ENCODE measurements at places on chromosomes 11 and 22.

- DNase-seq, result no peak
These were observed 21.0 kb downstream of the PHLDB1 start for GRCh38 chr11:118628432-118628831.

DNA sequence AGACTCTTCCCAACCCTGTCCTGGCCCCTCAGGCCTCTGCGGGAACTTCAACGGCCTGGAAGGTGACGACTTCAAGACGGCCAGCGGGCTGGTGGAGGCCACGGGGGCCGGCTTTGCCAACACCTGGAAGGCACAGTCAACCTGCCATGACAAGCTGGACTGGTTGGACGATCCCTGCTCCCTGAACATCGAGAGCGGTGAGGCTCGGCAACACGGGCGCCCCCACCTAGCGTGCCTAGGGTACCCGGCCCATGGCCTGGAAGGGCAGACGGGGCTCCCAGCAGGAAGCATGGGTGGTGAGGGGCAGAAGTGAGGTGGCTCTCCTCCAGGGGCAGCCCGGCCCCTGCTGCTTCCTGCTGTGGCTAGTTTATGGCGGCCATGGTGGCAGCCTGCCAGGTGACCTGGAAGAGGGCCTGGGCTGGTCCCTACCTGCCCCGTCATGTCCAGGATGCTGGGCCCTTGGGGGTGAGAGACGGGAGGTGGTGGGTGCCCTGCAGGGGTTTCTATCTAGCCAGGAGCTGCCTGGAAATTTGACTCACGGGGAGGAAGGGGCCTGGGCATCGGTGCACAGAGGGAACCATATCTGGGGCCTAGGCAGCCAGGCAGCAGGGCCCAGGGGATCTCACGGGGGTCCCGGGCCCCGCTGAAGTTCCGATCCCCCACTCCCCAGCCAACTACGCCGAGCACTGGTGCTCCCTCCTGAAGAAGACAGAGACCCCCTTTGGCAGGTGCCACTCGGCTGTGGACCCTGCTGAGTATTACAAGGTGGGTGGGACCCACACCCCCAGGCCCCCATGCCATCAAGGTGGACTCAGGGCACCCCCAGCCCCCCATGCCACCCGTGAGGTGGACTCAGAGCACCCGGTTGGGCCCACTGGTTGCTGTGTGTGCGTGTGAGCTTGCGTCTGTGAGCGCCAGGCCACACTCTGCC lies 9.2 kb downstream of the MUC2 start:
- DNase-seq, result no peak

DNA sequence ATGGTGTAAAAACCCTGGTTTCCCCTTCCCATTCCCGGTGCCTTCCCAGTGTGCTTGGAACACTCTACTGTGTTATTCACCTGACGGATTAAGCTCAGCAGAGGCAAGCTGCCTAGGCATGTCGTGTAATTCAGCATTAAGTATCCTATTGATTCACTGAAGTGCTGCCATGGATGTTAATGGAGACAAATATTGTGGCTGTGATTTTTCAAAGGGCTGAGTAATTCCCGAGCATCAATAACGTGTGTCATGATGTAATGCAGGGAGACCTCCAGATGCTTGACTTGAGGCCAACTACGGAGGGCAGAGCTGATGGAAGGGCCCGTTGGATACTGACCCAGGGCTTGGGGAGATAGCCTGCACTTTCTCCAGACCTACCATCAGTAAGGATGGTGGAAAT lies 269.0 kb downstream of the ST3GAL4 start:
- DNase-seq, result no peak

GRCh38 chr11:77052518-77052917 lies 14.3 kb upstream of the CAPN5 start:
- no peak for DNase-seq

- no peak for DNase-seq
These were observed 728.3 kb downstream of the METTL15 start for GRCh38 chr11:28836285-28837081.

GRCh38 chr11:74605403-74605802 lies 13.0 kb downstream of the POLD3 start:
- no peak for DNase-seq

- DNase-seq, result no peak
These were observed 8.9 kb downstream of the YWHAH start for GRCh38 chr22:31953261-31953660.

DNA sequence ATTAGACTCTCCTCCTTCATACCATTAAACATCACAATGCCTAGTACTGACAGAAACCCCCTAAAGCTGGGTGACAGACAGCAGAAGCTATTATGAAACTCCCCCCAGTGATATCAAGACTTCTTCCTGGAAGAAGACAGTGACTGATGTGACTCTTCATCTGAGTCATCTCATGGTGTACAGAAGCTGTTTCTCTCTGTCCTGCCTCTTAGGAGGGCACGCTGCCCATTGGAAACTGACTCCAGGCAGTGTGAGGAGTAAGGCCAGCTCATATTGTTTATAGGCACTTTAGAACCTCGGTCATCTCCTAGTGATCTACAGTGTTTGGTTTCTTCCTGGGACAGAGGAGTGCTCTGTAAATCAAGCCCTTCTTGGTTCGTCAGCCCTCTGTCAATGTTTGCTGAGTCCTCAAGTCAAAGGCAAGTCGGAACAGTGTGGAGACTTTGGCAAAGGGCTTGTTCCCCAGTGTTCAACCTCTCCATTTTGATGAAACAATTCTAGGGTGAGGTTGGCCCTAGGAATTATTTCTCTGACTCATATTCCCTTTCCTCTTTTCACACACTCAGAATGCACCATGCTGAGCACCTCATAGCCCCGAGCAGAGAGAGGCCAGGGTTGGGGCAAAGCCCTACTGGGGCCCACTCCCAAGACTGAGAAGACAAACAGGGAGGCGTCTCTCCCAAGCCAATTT lies 172.5 kb upstream of the TMEM45B start:
- no peak for DNase-seq

- DNase-seq, result no peak
These were observed 540 bp downstream of the MEN1 start for GRCh38 chr11:64809781-64810241.

- DNase-seq, result no peak
These were observed 67.1 kb upstream of the TSPAN18 start for GRCh38 chr11:44659641-44660040.

GRCh38 chr11:4086575-4087353 lies 7.8 kb upstream of the RRM1 start:
- DNase-seq, result no peak

DNA sequence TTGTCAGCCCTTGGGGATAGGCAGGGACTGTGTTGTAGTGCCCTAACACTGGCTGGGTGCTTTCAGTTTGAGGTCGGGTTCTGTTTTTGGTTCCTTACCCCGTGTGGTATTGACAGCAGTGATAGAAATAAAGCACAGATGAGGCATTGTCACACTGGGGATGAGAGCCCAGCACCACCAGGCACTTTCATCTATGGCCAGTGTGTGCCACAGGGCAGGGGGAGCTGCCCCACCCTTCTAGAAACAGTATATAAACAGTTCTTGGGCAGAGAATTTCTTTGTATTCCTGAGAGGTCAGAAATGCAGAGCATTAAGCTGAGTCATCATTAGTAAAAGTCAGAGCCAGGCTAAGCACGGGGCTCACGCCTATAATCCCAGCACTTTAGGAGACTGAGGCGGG lies 23.1 kb upstream of the CDC42EP2 start:
- DNase-seq, result no peak

DNA sequence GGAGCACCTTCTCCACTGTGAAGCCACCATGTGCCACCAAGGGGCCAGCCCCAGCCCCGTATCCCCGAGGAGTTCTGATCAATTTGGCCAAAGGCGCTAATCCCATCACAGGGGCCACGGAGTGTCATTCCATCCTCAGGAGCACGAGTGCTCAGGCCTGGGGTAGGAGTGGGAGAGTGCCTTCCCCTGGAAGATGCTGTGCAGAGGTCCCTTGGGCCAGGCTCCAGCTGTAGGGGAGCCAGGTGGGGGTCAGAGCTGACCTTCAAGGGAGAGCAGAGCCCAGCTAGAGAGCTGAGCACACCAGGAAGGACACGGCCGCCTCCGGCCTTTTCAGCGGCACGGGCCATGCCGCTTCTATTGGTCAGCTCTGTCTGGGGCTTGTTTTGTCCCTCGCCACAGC lies 1459.9 kb downstream of the BRD1 start:
- DNase-seq, result no peak

- peak; percentile 91 for DNase-seq
These were observed 45.9 kb upstream of the SYT7 start for GRCh38 chr11:61626580-61627380.

DNA sequence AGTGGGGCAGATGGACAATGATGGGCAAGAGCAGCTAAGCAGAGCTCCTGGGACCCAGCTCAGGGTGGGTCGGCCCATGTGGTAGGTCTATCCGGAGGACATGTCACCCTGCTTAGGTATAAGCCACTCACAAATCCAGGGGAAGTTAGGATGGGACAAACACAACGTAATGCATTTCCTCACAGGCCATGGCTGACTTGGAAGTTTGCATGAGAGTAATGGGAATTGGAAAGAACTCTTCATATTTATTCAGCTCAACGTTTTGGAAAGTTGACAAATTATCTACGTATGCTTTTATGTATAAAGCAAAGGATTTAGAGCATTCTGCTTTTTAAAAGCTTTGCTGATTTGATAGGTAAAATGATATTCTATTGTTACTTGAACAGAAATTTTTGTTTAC lies 74.9 kb downstream of the SMCO4 start:
- DNase-seq, result no peak

- no peak for DNase-seq
These were observed 90.5 kb downstream of the PDE2A start for GRCh38 chr11:72583616-72584292.

DNA sequence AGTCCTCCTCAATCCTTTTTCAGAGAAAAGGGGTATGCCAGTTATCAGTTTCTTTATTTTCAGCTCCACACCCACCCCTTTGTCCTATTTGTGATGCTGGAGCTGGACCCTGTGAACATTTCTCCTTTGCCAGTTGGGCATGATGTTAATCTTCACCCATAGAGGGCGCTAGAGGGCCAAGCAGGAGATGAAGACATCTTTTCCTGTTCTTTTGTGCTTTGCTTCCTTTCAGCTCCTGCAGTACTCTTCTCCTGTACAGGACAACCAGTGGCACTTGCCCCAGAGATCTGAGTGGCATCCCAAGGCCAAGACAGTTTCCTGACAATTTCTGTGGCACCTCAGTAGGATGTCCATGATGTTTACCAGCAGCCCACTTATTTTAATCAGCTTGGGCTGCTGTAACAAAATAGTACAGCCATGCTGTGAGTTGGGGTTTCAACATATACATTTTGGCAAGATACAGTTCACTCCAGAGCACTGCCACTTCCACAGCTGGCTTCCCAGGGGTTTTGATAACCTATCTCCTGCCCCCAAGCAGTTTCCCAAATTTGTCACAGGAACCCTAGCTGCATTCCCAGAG lies 4.6 kb downstream of the SAA2 start:
- peak; percentile 34 for DNase-seq

DNA sequence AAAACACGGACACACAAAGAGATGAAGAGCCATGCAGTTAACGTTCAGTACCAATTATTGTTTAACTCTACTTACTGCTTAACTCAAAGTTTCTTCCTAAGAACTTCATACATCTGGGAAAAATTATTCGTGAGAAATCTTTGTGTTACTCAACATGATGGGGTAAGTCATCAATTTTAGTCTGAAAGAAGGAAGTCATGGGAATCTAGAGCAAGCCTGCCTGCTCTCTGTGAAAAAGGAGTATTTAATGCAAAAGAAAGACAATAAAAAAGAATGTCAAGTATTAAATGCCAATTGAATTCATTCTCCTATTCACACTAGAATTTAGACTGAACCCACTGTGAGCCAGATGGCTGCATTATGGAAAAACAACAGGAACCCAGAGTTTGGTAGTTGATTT lies 16.0 kb downstream of the TMEM123 start:
- DNase-seq, result no peak

- DNase-seq, result no peak
These were observed 19.8 kb upstream of the FJX1 start for GRCh38 chr11:35598254-35599125.

DNA sequence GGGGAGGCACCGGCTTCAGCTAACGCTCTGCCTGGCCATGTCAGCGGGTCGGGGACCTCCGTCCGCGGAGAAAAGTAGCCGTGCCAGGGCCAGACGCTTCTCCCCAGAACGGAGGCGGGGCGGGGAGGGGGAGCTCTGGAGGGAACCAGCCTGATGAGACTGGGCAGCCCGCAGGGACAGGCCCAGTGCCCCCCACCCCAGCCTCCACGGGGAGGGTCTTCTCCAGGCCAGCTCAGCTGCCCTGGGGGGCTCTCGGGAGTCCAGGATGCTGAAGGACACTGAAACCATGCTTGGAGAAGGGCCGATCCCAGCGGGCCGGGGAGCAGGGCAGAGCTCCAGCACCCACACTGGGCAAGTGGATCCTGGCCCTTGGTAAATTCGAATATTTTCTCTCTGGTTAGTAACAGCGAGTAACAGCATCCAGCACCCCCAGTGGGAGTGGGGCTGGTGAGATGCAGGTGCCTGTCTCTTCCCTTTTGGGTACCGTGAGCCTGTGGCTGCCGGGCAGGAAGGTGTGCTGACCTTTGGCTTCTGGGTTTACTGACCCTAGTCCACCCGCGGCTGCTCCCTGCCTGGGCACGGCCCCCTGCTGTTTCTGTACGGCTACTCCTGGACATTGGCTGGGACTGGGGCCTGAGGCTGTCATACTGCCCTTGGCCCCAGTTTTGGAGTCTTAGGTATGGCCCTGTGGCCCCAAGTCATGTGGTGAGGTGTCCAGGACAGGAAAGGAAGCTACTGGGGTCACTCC lies 35.8 kb downstream of the GRAMD4 start:
- DNase-seq, result no peak

- DNase-seq, result no peak
These were observed 109.8 kb upstream of the SERPIND1 start for GRCh38 chr22:20663941-20664593.

- no peak for DNase-seq
These were observed 29.5 kb upstream of the RAB1B start for GRCh38 chr11:66238786-66239413.

- DNase-seq, result no peak
These were observed 38.9 kb upstream of the MN1 start for GRCh38 chr22:27840436-27840835.

- DNase-seq, result no peak
These were observed 3.4 kb upstream of the LDHC start for GRCh38 chr11:18408558-18409291.

DNA sequence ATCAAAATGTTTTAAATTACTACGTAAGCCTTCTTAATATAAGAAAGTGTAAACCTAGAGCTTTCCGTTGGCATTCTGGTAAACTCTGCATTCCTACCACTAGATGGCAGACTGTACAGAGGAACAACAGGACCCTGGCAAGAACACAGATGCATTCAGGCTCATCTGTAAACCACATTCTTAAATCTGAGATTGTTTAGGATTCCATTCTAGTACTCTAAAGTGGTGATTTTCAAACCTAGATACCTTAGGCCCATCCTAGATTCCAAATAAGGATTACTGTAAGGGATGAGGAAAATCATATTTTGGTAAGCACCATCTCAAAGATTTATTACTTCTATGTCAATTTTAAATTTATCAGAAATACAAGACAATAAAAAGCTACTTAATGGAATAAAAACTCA lies 26.9 kb downstream of the PICALM start:
- peak; percentile 50 for DNase-seq

GRCh38 chr11:33692013-33692504 lies 8.6 kb downstream of the C11orf91 start:
- DNase-seq, result peak; percentile 95

- DNase-seq, result no peak
These were observed 1.2 kb downstream of the DYNC2H1 start for GRCh38 chr11:103110391-103110790.
